ENCODE measurements at places on chromosomes 16 and 17.
A peak's percentile ranks its signal among the peaks of the same experiment; 100 is the strongest.

- no peak for DNase-seq
These were observed 264.7 kb upstream of the TNRC6C start for GRCh38 chr17:77693776-77694175.

DNA sequence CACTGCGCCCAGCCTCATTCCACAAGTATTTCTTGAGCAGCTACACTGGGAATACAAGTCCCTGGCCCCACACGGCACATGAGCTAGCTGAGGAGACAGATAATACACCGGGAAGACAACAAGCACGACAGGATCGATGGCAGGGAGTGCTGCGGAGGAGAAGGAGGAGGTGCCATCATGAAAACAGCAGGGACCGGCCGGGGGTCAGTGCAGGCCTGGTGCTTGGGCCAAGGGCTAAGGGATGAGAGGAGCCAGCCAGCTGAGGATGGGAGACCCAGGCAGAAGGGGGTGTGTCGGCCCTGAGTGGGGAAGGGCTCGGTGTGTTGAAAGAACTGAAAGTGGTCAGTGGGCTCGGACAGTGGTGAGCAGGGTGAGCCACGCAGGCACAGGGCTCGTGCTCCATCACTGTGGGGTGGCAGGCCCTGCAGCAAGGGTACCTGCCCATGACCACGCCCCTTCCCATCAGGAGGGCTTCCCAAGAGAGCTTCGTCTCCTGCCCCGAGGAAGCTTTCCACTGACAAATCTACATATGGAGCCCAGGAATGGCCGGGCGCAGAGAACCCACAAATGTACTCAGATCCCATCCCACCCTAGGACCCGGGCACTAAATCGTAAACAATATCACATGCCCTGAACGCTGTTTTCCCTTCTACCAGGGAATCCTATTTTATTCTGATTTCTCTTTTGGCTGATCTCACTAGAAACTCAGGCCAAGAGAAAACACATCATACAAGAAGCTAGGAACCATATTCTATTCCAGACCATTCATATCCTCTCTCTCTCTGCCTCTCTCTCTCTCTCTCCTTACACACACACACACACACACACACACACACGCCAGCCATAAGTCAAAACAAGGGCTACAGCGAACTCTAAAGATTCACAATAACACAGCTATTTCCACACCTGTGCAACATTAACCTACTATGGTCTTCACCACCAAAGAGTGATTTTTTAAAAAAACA, 50.7 kb upstream of the TNRC6C start:
- DNase-seq = no peak

GRCh38 chr16:9033125-9033830, 58.2 kb upstream of the HAPSTR1 start:
- DNase-seq = peak; percentile 55

DNA sequence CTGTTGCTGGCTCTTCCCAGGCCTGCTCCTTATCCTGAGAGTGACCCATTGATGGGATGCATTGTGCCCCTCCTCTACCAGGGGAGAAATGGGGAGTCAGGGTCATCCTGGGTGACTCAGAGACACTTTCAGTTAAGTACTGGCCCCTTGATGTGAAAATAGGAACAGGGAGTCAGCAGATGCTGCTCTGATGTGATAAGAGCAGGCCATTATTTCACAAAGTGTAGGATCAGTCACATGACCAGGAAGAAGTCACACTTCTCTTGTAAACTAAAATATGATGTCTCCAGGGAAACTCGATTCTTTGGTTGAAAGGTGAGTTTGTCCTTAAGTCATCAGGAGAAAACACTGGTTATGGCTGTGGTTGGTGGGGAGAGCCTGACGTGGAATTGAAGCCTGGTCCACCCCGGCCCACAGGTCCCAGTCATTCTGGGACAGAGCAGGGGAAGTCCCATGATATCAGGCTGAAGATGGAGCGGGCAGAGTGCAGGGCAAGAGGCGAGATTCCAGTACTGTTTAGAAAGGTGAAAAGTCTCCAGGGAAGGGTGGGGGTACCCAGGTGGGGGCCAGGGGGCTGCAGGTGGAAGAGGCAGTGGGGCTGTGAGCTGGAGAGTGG, 88.6 kb upstream of the NLRP1 start:
- DNase-seq = no peak

- no peak for DNase-seq
These were observed 33.7 kb downstream of the SRCIN1 start for GRCh38 chr17:38571833-38572668.

- no peak for DNase-seq
These were observed 106.3 kb upstream of the ZFHX3 start for GRCh38 chr16:73154063-73154870.

- DNase-seq = no peak
These were observed 88.7 kb downstream of the BMERB1 start for GRCh38 chr16:15523092-15523541.

DNA sequence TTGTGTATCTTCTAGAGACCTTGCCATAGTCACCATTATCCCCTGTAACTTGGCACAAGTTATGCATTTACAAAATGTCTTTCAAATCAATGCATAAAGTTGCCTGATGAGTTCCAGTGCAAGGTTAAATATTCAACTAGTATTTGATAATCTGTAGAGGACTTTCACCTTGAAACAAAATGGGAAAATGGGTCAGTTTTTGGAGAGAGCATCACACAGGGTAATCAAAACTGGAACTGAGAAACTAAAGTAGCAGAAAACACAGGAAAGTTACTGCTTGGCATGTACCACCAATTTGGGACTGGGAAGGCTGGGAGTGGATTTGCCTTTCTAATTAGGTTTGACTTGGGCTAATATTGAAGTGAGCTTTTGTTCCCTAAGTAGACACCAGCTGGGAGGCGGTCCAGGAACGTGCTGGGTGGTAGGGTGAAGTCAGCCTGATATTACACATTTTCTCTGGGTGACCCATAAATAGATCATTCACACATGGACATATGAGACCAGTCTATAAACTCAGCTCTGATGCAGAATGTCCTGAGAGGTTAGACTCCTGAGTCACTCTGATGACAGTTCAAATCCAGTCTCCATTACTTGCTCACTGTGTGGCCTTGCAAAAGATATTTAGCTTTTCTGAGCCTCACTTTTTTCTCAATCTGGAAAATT, 152.3 kb downstream of the PCTP start:
- no peak for DNase-seq

DNA sequence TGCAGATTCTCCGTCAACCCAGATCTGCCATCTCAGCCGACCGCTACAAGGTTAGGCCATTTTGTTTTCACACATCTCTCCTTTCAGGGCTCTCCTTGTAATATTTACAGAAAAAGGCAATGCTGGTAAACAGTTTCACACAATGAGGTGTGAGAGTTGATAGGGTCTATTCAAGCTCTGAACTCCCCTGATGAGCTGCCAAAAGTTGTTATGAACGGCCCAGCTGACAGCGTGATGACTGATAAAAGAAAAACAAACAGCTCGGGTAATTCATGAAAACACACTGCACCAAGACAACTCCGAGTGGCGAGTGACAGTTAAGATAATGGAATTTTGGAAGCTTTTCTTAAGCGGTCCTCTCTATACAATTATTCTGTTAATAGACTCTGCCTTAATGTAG, 68.1 kb upstream of the IRX5 start:
- DNase-seq = peak; percentile 4

DNA sequence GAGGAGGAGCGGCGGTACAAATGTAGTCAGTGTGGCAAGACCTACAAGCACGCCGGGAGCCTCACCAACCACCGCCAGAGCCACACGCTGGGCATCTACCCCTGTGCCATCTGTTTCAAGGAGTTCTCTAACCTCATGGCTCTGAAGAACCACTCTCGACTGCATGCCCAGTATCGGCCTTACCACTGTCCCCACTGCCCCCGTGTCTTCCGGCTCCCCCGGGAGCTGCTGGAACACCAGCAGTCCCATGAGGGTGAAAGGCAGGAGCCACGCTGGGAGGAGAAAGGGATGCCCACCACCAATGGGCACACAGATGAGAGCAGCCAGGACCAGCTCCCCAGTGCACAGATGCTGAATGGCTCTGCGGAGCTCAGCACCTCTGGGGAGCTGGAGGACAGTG, 2.8 kb downstream of the ZNF646 start:
- no peak for DNase-seq
